ENCODE measurements at places on chromosomes 7 and 10.

- DNase-seq, result no peak
These were observed 62.3 kb downstream of the RAMP3 start for GRCh38 chr7:45219801-45220435.

DNA sequence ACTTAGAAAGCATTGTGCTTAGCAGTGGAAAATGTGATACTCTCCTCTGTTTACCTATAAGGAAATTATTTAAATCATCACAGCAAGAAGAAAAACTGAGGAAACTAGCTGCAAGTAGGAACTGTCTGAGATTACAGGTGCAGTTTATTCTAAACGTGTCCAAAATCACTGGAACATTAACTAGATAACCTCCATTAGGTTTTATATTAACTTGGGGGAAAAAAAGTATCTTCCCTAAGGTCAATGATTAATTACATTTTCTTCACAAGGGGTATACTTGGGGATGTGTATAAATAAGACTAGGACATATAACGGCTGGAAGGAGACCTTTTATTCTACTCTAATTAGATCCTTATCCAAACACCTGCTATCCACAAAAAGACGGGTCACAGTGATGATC lies 3.7 kb downstream of the GOT1 start:
- DNase-seq, result no peak

- DNase-seq, result peak; percentile 23
These were observed 13.8 kb downstream of the BTRC start for GRCh38 chr10:101367569-101368453.

DNA sequence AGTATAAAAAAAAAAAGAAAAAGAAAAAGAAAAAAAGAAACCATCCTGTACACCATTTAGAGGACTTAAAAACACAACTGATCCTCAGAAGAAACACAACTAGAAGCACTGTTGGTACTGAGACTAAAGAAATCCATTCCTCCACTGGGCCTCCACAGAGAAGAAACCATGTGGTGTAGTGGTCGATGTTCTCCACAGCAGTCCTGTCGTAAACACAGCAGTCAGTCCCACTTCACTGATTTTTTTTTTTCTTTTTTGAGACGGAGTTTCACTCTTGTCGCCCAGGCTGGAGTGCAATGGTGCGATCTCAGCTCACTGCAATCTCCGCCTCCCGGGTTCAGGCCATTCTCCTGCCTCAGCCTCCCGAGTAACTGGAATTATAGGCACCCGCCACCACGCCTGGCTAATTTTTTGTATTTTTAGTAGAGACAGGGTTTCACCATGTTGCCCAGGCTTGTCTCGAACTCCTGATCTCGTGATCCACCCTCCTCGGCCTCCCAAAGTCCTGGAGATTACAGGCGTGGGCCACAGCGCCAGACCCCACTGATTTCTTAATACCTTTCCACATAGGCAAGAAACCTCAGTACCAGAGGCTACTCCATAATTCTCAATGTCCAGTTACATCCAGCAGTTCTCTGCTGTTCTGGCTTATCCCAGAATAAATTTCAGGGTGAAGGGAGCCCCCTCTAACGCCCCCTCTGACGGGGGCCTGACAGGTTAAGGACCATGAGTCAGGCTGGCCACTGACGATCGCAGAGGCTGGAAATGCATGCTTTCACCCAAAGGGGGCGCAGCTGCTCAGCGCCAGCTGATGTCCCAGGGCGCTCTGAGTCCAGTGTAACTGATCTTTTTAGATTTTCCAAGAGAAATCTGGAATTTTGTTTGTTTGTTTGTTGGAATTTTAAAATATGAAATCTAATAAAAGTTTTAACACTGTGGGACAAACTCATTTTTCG lies 24.8 kb upstream of the FFAR4 start:
- no peak for DNase-seq

DNA sequence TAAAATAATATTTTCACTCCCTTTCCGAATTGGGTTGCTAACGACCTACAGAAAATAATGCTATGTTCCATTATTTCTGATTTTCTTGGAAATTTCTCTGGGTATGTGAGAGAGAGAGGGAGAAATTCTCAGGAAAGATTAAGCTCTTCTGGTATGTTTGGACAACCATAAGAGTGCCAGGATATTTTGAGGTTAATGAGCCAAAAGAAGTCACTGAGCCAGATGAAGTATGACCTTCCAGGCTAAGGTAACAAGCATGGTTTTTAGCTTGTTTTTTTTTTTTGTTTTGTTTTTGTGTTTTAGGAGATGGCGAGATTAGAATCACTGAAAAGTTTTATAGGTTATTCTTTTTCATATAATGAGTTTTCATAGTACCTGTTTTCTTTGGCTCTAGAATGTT lies 171.0 kb upstream of the FOXP2 start:
- no peak for DNase-seq

DNA sequence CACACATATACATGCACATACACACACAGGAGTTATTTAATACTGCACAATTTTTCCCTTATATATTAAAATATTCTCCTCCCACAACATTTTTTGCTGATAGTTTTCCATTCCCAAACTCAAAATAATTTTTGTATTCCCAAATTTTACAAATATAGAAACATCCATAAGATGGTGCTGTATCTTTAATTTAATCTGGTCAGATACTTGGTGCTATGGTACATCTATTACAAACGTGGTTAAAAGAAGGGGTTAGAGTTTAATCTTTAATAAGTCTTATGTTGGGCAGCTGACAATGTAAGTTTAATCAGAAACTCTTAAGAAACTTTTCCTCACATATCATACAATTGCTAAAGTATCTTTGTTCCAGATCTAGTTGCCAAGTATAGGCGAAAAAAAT lies 10.2 kb upstream of the CADPS2 start:
- DNase-seq, result no peak

- DNase-seq, result peak; percentile 85
These were observed 172.6 kb upstream of the TNRC18 start for GRCh38 chr7:5596046-5596895.

DNA sequence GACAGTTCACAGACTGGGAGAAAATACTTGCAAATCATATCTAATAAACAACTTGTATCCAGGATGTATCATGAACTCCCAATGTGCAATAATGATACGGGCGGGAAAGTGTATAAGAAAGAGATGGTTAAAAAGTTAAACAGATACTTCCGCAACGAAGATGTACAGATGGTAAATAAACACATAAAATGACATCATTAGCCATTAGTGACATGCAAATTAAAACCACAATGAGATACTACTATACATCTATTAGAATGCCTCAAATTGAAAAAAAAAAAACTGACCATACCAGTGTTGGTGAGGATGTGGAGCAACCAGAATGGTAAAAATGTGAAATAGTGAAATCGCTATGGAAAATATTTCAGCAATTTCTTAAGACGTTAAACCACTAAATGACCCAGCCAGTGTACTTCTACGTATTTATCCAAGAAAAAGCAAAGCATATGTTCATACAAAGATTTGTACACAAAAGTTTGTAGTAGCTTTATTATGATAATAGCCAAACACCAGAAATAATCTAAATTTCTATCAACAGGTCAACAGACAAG lies 83.5 kb downstream of the IPMK start:
- no peak for DNase-seq

- DNase-seq, result no peak
These were observed 168.2 kb downstream of the SND1 start for GRCh38 chr7:127819975-127820731.

- DNase-seq, result no peak
These were observed 12.1 kb downstream of the TFR2 start for GRCh38 chr7:100629117-100629716.

- no peak for DNase-seq
These were observed 42.1 kb downstream of the GSDME start for GRCh38 chr7:24715171-24715570.

DNA sequence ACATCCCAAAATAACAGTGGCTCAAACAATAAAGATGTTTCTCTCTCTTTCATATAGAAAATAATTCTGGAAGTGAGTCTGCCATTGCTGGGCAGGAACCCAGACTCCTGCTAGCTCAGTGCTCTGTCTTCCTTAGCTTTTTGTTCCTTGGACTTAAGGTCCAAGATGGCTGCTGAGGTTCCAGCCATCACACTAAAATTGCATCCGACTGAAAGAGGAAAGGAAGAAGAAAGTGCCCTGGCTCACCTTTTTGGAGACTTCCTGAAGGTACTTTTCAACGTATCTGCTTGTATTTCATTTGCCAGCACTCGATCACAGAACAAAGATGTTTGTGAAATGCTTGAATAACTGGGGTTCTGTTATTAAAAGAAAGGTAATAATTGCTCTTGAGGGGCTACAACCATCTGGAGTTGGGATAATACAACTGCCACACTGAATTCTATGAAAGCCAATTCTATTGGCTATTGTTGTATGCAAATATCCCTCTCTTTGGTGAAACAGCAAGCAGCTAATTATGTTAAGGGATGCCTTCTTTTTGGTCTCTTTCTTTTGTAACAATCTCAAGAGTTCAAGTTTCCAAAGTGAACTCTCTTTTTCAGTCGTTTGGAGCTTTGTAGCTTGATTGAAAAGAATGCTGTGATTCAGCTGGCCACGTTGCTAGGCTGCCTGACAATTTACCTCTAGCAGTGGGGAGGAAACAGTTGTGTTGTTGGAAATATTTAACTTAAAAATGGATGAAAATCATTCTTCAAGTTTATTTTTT lies 83.9 kb downstream of the BAMBI start:
- DNase-seq, result no peak

- DNase-seq, result no peak
These were observed 31.8 kb downstream of the SMURF1 start for GRCh38 chr7:99112097-99112496.

GRCh38 chr7:110800984-110801383 lies 289.9 kb upstream of the LRRN3 start:
- no peak for DNase-seq

GRCh38 chr7:55022002-55022985 lies 3.5 kb downstream of the EGFR start:
- DNase-seq, result no peak

- no peak for DNase-seq
These were observed 104.6 kb downstream of the INPP5A start for GRCh38 chr10:132641966-132642731.

- DNase-seq, result peak; percentile 35
These were observed 31.1 kb downstream of the PCGF5 start for GRCh38 chr10:91251430-91252056.

DNA sequence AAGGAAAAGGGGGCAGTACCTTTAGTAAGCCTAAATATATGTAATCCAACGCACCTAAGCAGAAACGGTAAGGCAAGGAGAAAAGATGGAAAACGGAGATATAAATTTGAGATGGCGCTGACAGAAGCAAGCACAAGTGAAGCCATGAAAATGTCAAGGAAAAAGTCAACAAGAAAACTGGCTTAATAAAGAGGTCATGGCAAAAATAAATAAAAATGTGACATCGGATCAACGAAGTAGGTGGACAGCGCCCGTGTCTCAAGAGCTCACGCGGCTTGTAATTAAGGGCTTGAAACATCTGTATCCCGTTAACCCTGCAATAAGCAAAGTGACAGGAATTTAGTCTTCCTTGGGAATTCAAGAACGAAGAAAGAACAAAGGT lies 611 bp downstream of the NDUFA5 start:
- DNase-seq, result no peak

GRCh38 chr10:78211561-78212051 lies 177.9 kb downstream of the RPS24 start:
- peak; percentile 47 for DNase-seq

GRCh38 chr10:78579995-78580394 lies 488.8 kb upstream of the ZMIZ1 start:
- DNase-seq, result no peak

DNA sequence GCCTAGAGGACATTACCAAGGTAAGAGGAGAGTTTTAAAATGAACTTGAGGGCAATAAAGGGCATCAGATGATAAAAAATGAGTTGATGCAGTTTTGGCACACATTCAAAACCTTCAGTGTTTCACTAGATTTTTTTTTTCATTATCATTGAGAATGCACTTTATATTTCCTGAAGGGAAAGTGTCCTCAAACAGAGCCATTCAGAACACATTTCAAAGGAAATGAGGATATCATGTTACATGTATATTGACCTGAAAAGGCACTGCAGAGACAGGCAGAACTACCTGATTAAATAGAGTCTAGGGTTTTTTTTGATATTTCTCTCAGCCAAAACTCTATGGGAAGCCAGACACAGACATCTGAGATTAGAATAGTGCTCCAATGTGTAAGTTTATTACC lies 454.0 kb downstream of the NEBL start:
- DNase-seq, result no peak

DNA sequence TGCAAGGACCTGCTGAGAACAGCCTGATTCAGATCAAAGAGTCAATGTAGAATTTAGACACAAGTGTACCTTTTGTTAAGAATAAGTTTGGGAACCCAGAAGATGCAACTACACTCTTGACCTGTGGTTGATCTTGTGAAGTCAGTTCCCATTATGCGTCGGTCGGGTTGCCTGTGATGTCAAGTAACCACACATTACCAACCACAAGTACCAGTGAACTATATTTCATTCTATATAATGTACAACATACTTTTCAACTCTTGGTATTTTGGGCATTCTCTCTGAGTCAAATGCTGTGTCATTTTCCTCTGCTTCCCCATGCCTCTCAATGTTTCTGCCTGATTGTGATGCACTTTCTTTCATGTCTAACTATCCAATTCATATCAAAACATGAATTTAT lies 426.2 kb downstream of the ETV1 start:
- no peak for DNase-seq

- peak; percentile 37 for DNase-seq
These were observed 37.0 kb upstream of the GLI3 start for GRCh38 chr7:42274053-42274452.

DNA sequence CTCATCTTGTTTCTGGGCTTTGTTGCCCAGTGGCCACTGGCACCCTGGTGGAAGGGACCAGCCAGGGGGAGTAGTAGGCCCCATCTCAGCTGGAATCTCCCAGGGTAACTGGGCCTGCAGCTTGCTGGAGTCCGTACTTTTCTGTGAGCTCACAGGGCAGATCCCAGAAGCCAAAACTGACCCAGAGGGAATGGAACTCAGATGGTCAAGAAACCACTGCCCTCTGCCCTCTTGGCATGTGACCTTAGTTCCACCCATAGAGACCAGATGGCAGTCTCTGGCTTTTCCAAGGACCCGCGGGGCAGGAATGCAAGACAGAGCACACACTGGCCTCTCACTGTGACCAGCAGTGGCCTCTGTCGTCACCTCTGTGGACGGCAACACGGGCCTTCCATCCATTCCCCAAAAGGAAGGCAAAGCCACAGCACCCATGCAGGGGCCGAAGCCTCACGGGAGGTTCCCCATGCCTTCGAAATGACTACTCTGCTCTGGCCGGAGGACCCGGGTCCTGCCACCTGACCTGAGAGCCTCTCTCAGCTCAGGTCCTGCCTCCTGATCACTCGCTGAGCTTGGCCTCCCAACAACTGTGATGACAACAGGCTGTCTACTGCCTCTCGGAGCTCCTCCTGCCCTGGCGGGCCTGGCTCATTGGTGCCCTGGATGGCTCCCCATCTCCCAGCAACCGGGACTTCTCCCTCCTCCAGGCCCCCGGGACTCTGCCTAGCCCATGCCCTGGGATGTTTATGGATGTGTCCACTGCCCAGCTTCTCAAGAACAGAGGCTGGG lies 29.9 kb downstream of the MYL10 start:
- no peak for DNase-seq

Measured in fibroblast of skin of left quadriceps (primary cell).